Transverse colon (tissue), 4 donors: ENCODE measurements at places on chromosomes 7 and 10.

DNA sequence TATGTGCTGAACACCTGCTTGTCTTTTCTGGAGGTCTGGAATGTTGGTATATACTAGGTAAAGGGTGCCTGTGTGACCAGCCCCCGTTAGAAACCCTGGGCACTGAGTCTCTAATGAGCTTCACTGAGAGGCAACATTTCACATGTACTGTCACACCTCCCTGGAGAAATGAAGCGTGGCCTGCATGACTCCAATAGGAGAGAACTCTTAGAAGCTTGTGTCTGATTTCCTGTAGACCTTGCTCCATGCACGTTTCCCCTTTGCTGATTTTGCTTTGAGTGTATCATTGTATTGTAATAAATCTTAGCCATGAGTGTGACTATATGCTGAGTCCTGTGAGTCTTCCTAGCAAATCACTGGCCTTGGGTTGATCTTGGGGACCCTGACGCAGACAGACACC is 82.8 kb downstream of the PPP1R3C start:
- no peak overlapping the region for H3K4me3 ChIP-seq
- DNase-seq = no peak
- H3K36me3 ChIP-seq = no peaks in the 10 kb centered on the region
- no peaks in the 10 kb centered on the region for H3K27me3 ChIP-seq
- no peaks in the 10 kb centered on the region for H3K4me1 ChIP-seq

DNA sequence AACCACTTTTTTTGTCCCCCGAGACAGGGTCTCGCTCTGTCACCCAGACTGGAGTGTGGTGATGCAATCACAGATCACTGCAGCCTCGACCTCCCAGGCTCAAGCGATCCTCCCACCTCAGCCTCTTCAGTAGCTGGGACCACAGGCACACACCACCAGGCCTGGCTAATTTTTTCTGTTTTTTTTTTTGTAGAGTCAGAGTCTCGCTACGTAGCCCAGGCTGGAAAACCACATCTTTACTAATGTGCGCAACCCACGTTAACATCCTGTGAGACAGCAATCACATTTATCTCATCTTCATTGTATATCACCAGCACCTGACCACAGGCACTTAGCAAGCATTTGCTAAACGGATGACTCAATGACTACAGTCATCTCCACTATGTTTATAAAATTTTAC is 77.8 kb upstream of the ATP6V0A4 start:
- H3K27ac ChIP-seq = no peak overlapping the region
- H3K4me3 ChIP-seq = no peak overlapping the region
- no peaks in the 10 kb centered on the region for H3K4me1 ChIP-seq
- H3K36me3 ChIP-seq = no peaks in the 10 kb centered on the region

DNA sequence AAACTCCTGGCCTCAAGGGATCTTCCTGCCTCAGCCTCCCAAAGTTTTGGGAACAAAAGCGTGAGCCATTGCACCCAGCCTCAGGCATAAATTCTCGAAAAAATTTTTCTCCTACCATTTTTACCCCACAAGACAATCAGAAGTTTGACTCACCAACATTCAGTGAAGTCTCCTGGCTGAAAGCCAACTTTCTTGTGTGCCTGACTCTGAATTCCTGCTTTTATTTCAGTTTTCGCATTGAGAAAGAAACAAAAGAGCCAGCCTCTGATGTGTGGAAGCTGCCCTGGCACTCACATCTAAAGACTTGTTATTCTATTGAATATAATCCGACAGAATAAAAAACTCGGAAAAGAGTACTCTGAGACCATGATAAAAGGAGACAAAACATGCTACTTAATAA is 402.9 kb downstream of the MAGI2 start:
- no peak for DNase-seq
- peaks cover under 1% of the 10 kb centered on the region for H3K4me1 ChIP-seq
- no peak overlapping the region for H3K27ac ChIP-seq
- no peaks in the 10 kb centered on the region for H3K36me3 ChIP-seq
- no peaks in the 10 kb centered on the region for H3K27me3 ChIP-seq
- no peak overlapping the region for H3K4me3 ChIP-seq

- no peak within 1 kb of the TSS for H3K4me3 ChIP-seq
- no peak within 1 kb of the TSS for H3K27ac ChIP-seq
- H3K4me1 ChIP-seq = peaks cover 4% of the 10 kb centered on the region
- H3K36me3 ChIP-seq = no peaks in the 10 kb centered on the region
- DNase-seq = no peak
- H3K27me3 ChIP-seq = peaks cover 51% of the 10 kb centered on the region
These were observed at the start of gene CAMK2B for GRCh38 chr7:44325201-44325671. Gene CAMK2B, minus strand, starts transcription at chr7:44325594. Its CDS starts 173 bp downstream, at chr7:44325421.

GRCh38 chr7:110001254-110001938 is 1089.5 kb upstream of the LRRN3 start:
- no peak for DNase-seq
- H3K27ac ChIP-seq = no peak overlapping the region
- no peaks in the 10 kb centered on the region for H3K4me1 ChIP-seq

DNA sequence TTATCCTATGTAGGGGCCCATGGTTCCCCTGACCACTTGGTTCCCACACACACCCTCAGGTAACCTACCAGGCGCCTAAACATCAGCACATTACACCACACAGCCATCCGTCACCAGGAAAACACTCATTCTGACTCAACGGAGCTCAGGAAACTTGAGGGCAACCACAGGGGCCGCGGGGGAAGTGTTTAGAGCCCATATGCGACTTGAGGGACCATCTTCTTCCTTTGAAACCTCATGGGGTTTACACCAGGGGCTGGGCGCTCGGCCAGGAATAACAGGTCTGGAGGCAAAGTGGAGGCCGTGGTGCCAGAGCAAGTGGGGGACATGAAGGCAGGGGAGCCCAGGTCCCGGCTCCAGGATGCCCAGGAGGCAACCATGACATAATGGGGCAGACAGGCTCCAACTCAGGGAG is 1.5 kb downstream of the STX1A start:
- no peaks in the 10 kb centered on the region for H3K36me3 ChIP-seq
- peaks cover 49% of the 10 kb centered on the region for H3K4me1 ChIP-seq
- no peak overlapping the region for H3K4me3 ChIP-seq

GRCh38 chr7:42167206-42167605 is 69.8 kb downstream of the GLI3 start:
- no peak for DNase-seq
- no peak overlapping the region for H3K27ac ChIP-seq
- no peaks in the 10 kb centered on the region for H3K36me3 ChIP-seq
- H3K27me3 ChIP-seq = no peaks in the 10 kb centered on the region
